ENCODE measurements at places on chromosomes 7 and 10.
A peak's percentile ranks its signal among the peaks of the same experiment; 100 is the strongest.

- no peak for DNase-seq
Measured at GRCh38 chr7:23331132-23331531, 32.0 kb downstream of the MALSU1 start.

GRCh38 chr7:151063212-151063561 lies 3.8 kb downstream of the SLC4A2 start:
- DNase-seq, result no peak

GRCh38 chr7:2203766-2204300 lies 28.9 kb downstream of the MAD1L1 start:
- no peak for DNase-seq

DNA sequence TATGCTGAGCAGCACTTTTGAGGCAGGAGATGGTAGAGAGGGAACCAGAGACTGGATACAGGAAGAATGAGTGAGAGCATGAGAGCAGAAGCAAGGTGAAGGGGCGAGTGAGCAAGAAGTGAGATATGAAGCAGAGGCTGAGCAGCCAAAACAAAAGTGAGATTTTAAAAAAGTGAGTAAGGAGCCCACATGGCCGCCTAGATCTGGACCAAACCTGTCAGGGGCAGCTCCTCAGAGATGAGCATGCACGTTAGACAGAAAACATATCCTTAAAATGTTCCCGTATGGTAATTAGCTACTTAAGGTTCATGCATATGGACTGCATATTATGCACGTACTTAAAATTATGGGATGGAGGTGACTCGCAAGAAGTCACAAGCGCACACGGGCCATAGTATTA lies 22.5 kb downstream of the TMEM176A start:
- no peak for DNase-seq

DNA sequence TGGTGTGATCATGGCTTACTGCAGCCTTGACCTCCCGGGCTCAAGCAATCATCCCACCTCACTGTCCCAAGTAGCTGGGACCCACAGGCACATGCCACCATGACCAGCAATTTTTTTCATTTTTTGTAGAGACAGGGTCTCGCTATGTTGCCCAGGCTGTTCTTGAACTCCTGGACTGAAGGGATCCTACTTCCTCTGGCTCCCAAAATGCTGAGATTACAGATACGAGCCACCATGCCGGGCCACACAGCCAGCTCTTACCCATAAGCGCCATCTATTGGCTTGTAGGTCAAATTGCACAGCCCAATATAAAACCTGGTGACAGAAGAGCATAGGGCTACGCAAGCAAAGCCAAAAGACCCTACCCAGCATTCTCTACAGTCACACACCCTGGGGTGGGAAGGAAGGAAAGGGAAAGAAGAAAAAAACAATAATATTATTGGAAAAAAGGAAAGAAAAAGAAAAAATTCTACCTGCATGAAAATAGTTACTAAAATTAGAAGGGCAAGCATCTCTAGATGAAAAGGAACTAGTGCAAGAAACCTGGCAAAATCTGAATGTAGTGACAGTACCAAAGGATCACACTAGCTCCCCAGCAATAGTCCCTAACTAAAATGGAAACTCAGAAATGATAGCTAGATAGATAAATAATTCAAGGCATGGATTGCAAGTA lies 29.4 kb upstream of the AMPH start:
- peak; percentile 37 for DNase-seq

DNA sequence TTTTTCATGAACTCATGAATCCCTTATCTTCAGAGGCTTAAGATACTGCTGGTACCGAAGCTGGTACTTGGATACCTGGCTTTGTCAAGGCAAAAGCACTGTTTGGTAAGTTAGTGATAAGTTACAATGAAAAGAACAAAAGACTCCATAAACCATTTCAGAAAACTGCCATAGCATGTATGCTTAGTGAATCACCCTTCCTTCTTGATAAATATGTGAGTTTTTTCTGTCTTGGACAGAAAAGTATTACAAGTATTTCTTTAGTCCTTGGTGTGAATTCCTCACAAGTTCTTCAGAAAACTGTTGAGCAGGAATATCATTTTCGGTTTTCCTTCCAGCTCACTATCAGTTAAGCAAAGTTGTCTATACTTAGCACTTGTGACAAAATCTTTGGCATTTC lies 25.6 kb downstream of the PUS7 start:
- no peak for DNase-seq

DNA sequence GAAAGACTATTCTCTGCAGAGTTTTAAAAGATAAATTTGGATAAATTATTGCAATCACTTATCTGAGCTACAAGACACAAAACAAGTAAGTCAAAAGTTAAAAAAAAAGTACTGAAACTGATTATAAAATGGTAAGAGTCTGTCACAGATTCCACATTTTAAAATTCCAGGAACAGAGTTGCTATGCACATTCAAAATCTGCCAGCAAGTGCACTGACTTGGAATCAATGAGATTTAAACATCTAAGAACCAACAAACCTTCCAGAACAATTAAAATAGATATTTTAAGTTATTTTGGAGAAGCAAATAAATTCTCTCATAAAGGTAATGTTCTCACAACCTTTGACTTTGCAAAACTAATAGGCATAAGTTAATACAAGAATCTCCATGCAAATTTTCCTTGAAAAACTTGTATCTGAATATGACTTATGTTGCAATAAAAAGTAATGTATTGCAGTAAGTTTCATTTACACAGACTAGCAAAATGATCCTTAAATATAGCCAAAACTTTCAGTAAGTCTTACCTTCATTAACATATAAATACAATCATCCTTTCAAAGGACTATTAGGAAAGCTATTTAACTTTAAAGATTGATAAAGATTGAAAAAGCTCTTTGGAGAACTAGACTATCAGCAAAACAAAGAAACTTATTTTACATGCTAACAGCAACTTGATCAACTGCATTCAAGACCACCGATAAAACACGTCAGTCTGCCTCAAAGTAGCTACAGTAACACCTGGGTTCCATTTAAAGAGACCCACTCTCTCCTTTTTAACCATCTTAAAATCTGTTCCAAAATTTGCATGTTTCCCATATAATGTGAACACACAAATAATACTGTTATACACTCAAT lies 4.4 kb downstream of the ETV1 start:
- no peak for DNase-seq

GRCh38 chr7:130207033-130207432 lies 627 bp upstream of the SSMEM1 start:
- no peak for DNase-seq

DNA sequence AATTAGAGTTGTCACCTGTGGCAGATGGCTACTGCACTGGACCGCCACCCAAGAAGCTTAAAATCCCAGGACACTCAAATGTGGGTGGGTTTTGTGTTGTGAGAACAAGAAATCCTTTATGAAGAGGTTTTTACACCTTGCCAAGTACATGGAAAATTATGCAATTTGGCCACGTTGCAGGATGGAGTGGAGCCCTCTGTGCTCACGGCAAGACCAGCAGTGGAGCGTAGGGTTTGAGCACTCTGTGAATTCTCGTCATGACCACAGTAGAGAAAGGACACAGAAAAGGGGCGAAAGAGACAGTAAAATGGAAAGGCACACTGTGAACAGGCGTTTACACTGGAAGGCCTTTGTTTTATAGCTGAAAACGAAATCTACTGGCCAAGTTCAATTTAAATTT lies 222.6 kb downstream of the ADARB2 start:
- no peak for DNase-seq

- no peak for DNase-seq
Measured at GRCh38 chr10:131065673-131066305, 245.7 kb downstream of the TCERG1L start.

All from LoVo (cell line).